ENCODE measurements at places on chromosomes 16 and 17. TPM values are rescaled to one million over a fixed set of nuclear protein-coding genes. Genes with fewer than 3 reads are reported as not detected.

GRCh38 chr16:11298143-11298900, 17.2 kb upstream of the PRM1 start:
- no peak for DNase-seq

- DNase-seq: no peak
Measured at GRCh38 chr17:58452738-58453137, 35.4 kb upstream of the RNF43 start.

GRCh38 chr17:901964-902363, 77.6 kb downstream of the NXN start:
- no peak for DNase-seq

DNA sequence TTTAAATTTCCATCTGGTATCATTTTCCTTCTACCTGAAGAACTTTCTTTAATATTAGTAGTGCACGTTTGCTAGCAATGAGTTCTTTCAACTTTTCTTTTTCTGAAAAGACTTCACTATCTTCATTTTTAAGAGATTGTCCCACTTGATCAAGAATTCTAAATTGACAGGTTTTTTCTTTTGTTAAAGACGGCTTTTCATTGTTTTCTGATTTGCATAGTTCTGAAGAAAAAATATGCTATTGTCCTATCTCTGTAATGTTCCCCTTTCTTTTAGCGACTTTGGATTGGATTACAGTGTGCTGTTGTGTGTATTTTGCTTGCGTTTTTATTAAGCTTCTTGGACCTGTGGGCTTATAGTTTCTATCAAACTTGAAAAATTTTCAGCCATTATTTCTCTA, 126.3 kb upstream of the NACA2 start:
- DNase-seq: no peak

- DNase-seq: no peak
Measured at GRCh38 chr17:2044263-2044894, 2.6 kb downstream of the OVCA2 start.

DNA sequence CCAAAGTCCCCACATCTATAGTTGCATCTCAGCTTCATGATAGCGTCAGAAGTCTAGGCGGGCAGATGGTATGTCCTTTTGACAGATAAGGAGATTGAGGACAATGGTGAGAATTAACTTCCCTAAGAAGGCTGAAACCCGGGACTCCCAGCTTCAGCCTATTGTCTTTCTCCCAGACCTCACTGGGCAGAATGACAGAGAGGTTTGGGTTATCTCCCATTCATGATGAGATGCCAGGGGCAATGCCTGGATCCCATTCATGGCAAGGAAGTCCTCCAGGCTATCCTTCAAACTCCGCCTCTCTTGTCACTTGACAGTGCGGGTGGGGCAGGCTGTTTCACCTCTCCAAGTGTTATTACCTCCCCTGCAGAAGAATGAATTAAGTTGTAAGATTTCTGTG, 100.3 kb downstream of the IRX5 start:
- DNase-seq: no peak

GRCh38 chr16:68668266-68668665, 23.2 kb downstream of the CDH3 start:
- DNase-seq: no peak

C16orf54 gene
- not detected for total RNA-seq

SLC35G6 gene
- total RNA-seq: not detected

SMTNL2 gene
- not detected for total RNA-seq

All from lung microvascular endothelial cell (primary cell).